Neural crest cell (in vitro differentiated cells): ENCODE measurements at places on chromosomes 4 and X. TPM values are rescaled to one million over a fixed set of nuclear protein-coding genes. Genes with fewer than 3 reads are reported as not detected.

IL2RG gene
- not detected in 2 replicates for total RNA-seq

- DNase-seq = no peak
Measured at GRCh38 chr4:3434881-3435685, 6.7 kb upstream of the HGFAC start.

GRCh38 chrX:97224148-97224547 lies 340.4 kb downstream of the RPA4 start:
- DNase-seq = no peak

PWWP3B gene
- total RNA-seq = 1.0 and 1.1 TPM in 2 replicates

DNA sequence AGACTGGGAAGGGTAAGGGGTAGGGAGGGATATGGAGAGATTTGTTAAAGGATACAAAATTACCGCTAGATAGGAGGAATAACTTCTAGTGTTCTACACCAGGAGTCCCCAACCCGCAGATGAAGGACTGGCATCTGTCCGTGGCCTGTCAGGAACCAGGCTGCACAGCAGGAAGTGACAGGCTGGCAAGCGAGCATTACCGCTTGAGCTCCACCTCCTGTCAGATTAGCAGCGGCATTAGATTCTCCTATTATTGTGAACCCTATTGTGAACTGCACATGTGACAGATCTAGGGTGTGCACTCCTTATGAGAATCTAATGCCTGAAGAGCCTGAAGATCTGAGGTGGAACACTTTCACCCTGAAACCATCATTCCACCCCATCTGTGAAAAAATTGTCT lies 27.9 kb upstream of the BBS7 start:
- no peak for DNase-seq
